ENCODE measurements at places on chromosomes 1 and 21.

DNA sequence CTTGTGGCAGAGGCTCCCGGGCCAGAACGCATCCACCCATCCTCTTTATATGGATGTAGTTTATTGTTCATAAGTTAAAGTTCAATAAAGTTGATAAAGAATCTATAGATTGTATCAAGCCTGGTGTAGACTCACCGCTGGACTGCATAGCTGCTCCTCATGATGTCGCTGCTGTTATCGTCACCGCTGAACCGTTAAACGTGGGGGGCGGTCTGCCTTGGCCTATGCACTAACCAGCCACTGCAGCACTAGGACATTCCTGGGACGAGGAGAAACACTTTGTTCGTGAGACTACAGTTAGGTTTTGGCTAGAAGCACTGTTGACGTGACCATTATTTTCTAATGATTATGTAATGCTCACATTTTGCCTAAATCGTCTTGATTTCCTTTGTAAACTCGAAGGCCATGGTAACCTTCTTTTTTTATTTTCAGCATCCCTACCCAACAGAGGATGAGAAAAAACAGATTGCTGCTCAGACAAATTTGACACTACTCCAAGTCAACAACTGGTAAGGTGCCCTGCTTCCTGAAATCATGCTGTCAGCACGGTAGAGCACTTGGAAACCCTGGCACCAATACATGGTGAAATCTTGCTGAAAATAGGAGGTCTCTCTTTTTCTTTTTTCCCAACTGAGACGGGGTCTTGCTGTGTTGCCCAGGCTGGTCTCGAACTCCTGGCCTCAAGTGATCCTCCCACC, 50.2 kb downstream of the PKNOX1 start:
- DNase-seq = no peak

DNA sequence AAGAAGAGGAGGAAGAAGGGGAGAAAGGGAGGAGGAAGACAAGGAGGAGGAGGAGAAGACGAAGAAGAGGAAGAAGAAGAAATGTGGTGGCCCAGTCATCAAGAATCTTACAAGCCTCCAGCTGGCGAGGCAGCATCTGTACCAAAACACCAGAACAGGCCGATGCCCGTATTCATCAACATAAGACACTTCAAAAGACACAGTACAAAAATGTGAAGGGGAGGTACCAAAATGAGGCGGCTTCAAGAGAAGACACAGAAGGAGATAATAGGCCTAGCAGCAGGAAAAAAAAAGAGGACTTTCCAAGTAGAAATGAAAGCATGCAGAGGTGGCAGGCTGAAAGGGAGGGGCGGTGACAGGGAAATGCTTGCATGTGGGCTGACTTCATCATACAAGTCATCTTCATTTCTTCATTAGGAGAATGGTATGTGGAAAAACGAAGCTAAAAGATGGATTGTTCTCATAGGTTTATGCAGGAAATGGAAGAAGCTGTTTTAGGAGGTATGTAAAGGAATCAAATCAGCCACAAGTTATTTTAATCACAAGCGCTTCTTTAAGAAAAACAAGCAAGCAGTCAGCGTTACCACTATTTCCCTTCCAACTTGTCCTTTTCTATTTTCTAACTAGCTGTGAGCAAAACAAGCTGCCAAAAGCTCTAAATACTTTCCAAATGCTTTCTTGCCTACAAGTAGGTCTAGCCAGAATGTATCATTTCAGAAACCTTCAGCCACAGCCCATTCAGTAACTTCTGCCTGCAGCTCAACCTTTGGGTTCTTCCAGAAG, 192.3 kb downstream of the SLC45A1 start:
- DNase-seq = peak; percentile 93

- DNase-seq = peak; percentile 23
Measured at GRCh38 chr1:107100331-107100984, 40.4 kb upstream of the NTNG1 start.

GRCh38 chr1:98176414-98176813, 255.6 kb upstream of the DPYD start:
- no peak for DNase-seq

DNA sequence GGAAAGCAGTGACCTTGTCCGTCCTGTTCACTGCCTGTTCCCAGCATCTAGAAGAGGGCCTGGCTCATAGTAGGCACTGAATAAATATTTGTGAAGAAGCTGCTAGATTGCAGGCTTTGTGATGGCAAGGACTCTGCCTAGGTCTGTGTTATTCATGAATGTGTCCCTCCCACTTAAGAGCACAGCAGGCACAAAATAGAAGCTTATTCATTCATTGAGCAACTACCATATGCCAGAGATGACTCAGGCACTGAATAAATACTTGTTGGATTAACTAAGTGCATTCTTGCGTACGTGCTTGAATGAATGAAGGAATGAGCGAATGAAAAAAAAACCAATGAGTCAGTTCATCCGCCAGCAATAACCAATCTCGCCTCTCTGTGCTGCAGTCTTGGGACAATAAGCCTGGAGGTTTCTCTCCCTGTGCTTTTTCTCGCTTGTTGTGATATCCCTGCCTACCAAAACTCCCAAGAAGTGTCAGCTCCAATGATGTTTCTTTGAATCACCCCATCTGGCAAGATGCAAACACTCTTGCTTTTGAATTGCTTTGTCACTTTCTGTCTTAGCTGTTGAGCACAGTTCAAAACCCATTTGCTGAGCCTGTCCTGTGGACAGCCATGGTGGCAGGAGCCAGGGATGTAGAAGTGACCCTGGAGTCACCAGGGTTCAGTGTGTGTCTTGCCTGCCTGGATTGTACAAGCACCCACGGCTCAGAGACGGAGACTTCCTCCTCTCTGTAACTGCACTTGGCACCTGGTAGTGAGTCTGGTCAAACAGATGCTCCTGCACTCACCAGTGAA, 143.9 kb downstream of the KAZN start:
- peak; percentile 94 for DNase-seq

GRCh38 chr1:177858332-177858821, 111.5 kb downstream of the SEC16B start:
- DNase-seq = peak; percentile 19

- peak; percentile 24 for DNase-seq
Measured at GRCh38 chr1:62391369-62391971, 45.4 kb upstream of the USP1 start.

DNA sequence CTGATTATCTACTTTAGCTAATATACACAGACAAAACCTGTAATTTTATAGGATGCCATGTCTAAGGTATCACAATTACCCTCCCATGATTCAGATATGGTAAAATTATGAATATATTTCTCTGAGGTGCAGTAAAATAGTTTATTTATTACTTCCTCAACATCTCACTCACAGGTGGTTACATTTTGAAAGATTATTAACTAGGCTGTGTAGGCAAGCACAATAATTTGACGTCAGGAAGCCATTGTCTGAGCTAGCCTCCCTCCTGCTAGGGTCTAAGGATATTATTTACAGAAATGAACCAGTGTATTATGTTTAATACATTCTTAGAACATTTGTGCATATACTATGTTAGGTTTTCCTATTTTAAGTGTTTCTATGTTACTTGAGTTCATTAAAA, 69.9 kb upstream of the ADGRL2 start:
- no peak for DNase-seq

- DNase-seq = no peak
Measured at GRCh38 chr1:14222086-14222485, 376.4 kb upstream of the KAZN start.

- no peak for DNase-seq
Measured at GRCh38 chr1:172269084-172269483, 151.4 kb upstream of the C1orf105 start.

DNA sequence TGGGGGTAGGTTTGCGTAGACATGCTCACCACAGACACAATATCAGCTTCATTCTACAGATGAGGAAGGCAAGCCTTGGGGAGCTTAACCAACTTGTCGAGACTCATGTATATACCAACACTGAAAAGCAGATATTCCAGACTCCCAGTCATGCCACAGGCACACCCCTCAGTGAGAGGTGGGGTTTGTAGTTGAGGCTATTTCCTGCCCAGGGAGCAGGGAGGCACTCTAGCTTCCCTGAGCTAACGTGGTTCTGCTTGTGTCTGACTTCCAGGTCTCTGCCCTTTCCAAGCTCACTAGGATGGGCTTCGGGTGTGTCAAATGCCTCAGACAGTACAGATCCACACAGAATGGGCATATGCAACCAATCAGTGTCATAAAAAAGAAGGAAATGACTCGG, 122.3 kb upstream of the RUNX1 start:
- no peak for DNase-seq

DNA sequence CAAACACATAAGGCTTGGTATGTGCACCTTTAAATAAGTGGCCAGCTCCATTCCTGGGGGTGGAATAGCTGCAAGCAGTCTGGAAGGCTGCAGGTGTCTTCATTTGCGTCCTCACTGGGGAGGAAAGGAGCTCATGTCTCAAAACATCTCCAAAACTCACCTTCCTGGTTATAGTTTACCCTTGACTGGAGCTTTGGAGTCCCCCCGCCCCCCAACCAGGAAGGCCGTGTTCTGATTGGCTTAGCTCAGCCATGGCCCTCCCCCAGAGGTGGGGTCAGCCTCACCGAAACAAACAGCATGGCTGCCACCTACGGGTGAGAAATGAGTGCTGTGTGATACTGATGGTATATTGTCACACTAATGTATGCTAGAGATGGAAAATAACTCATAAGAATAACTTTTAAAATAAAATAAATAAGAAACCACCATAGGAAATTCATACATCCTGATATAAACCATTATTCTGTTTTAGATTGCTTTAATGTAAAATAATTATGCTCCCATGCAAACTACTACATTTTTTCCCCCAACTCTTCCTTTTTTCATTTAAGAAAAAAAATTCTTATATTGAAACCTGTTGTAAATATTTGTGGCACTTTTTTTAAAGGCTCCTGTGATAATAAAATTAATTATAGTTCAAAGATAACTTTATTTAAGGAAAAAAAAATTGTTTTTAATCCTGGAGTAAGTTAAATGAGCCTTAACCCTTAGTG, 90.8 kb downstream of the ZP4 start:
- peak; percentile 44 for DNase-seq

DNA sequence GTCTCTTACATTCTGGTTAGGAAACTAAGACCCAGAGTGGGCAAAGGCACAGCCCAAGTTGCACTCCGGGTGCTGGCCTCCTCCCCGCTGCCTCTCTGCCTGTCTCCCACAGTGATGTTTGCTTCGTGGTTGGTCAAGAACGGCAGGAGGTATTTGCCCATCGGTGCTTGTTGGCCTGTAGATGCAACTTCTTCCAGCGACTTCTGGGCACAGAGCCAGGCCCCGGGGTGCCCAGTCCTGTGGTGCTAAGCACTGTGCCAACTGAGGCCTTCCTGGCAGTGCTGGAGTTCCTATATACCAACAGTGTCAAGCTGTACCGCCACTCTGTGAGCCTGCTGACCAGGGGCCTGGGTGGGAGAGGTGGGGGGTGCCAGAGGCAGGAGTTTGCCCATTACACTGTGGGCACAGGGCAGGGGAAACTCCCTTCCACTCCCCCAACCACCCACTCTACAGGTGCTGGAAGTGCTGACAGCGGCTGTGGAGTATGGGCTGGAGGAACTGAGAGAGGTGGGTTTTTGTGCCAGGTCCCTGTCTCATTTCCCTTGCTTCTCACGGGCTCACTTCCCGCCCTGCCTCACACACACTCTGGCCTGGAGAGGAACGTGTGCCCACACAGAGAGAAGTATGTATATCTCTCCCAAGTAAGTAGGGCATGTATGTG, 1.9 kb downstream of the BTBD19 start:
- DNase-seq = peak; percentile 59

DNA sequence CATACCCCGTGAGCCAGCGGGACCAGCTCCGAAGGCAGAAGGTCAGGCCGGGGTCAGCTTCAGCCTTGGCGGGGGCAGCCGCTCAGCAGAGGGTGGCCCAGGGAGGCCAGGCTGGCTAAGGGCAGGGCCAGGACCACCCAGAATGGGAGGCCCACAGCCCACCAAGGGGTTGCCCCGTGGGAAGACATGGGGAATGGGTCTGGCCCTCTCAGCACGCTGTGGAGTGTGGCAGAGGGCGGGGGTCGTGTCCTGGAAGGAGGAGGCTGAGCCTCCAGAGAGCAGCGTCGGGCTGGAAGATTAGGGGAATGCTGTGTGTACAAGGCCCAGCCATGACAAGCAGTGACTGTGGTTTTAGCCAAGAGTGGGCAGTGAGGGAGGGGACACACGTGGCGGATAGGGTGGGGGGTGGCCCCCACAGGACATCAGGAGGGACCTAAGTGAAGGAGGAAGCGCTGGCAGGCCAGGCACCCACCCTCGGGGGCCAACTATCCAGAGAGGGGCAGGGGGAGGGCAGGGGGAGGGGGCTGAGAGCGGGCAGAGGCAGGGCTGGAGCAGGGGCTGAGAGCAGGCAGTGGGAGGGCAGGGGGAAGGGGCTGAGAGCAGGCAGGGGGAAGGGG, 43.9 kb upstream of the POFUT2 start:
- no peak for DNase-seq

- no peak for DNase-seq
Measured at GRCh38 chr1:229087339-229087738, 183.6 kb upstream of the RAB4A start.

GRCh38 chr1:79575424-79575823, 568.9 kb upstream of the ADGRL4 start:
- no peak for DNase-seq

- no peak for DNase-seq
Measured at GRCh38 chr1:109254621-109255096, 5.3 kb downstream of the CELSR2 start.

DNA sequence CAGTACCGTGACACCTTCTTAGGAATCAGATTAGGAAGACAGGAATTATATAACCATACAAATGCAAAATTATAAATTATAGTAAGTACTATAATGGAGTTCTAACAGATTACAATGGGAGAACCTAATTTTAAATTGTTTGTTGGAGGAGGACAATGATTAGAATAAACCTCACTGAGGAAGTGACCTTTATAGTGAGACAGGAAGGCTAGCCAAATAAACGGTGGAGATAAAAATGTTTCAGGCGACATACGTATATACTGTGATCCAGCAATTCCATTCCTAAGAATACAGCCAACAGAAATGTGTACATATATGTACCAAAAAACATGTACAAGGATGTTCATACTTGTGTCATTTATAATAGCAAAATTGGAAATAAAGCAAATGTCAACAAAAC, 15.2 kb downstream of the SYNJ1 start:
- DNase-seq = no peak

- DNase-seq = peak; percentile 21
Measured at GRCh38 chr21:16572032-16572431, 842.2 kb downstream of the USP25 start.

- no peak for DNase-seq
Measured at GRCh38 chr1:167289075-167289442, 68.4 kb downstream of the POU2F1 start.

GRCh38 chr1:109161858-109162606, 48.1 kb downstream of the ELAPOR1 start:
- peak; percentile 94 for DNase-seq

GRCh38 chr1:62716397-62716796, 28.2 kb upstream of the DOCK7 start:
- no peak for DNase-seq

DNA sequence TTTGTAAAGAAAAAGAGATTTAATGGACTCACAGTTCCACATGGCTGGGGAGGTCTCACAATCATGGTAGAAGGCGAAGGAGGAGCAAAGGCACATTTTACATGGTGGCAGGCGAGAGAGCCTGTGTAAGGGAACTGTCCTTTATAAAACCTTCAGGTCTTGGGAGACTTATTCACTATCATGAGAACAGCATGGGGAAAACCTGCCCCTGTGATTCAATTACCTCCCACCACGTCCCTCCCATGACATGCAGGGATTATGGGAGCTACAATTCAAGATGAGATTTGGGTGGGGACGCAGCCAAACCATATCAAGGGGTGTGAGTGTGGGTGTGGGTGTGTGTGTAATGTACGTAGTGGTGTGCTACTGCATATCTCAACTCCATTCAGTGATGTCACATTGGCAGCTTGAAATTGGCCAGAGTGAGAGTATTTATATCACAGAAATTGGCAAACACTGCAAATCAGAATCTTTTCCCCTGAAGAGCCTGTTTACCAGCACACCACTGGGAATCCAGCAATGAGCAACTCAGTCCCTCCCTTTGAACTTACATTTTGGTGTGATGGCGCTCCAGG, 5.4 kb downstream of the ARHGEF10L start:
- DNase-seq = no peak

Data from adipocyte (in vitro differentiated cells).